Kidney capillary endothelial cell (primary cell): ENCODE measurements at places on chromosomes 5 and 9.

DNA sequence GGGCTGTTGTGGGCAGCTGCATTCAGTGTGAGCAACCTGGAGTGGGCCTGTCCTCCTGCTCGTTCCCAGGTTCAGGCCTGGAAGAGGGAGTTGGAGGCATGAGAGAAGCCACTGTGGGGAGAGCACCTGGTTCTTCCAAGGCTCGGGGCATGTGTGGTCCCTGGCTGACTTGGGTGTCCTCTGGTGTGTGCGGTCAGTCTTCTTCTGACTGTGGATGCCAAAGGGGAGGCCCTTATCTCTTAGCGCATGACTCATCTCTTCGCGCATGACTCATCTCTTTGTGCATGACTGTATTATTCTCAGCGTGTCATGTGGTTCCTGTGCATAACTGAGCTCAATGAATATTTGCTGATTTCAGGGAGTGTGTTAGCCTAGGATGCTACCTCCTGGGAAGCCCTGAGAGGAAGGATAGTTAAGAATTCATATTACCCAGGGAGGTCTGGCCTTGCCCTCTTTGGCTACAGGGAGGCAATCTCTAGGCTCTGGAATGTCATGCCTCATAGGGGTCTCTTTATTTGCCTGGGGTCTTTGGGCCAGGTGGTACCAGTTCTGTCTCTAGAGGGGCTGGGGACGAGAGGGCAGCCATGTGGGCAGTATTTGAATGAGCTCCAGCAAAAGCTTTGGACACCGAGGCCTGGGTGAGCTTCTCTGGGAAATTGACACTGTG is 188.7 kb downstream of the HSPA4 start:
- peak; percentile 88 for DNase-seq

- DNase-seq = peak; percentile 42
Measured at GRCh38 chr5:150410524-150411244, 2.0 kb downstream of the CD74 start.

GRCh38 chr5:143920772-143921171 is 108.8 kb downstream of the HMHB1 start:
- no peak for DNase-seq

DNA sequence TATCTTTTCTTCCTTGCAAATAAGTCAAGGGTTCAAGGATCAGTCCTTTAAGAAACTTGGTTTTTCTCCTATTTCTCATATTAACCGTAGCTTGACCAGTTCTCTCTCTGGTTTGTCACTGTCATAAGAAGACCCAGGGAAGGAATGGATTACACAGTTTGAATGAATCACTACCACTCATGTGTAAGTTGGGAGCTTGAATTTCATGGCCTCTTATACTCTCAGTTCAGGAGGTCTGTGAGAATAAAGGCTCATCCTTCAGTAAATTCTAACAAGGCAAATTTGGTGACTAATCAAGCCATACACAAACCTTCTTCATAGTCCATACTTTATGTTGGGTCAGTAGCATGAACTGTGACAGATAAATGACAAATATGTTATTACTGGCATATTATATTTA is 323.1 kb upstream of the ACTBL2 start:
- no peak for DNase-seq

- DNase-seq = no peak
Measured at GRCh38 chr5:131147258-131147657, 17.8 kb downstream of the HINT1 start.

- no peak for DNase-seq
Measured at GRCh38 chr5:131375351-131375750, 111.5 kb downstream of the CDC42SE2 start.

DNA sequence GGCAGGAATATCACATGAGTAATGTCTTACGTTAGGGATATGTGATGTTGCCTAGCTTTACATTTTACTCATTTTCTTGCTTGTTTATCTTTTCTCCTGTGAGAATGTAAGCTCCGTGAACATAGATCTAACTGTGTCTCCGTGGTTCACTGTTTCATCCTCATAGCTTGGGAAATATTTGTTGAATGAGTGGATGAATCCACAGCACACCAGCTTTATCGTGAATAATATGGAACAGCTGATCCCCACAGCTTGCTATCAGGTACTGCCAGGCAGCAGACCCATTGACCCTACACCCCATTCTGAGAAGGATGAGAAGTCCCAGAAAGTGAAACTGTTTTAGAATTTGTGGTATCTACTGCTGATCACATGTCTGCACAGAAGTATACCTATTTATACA is 106.8 kb upstream of the FBN2 start:
- no peak for DNase-seq

GRCh38 chr5:43315682-43316081 is 2.5 kb upstream of the HMGCS1 start:
- DNase-seq = no peak

- no peak for DNase-seq
Measured at GRCh38 chr5:158177146-158177545, 318.2 kb upstream of the CLINT1 start.

DNA sequence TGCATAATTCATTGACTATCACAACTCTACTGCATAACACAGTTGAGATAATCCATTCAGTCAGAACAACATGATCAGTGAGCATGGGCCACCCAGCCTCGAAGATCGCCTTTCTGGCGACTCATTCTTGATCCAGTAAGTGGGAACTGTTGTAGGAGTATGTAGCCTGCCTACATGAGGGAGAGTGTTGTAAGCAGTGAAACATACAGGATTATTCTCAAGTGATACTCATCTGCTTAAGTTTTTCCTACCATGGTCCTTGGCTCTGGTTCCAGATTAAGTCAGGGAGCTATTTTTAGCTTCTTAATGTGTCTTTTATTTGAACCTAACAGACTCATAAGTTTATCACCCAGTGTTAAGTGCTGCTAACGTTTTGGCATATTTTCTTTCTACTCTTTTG is 44.0 kb downstream of the TNPO1 start:
- DNase-seq = no peak

DNA sequence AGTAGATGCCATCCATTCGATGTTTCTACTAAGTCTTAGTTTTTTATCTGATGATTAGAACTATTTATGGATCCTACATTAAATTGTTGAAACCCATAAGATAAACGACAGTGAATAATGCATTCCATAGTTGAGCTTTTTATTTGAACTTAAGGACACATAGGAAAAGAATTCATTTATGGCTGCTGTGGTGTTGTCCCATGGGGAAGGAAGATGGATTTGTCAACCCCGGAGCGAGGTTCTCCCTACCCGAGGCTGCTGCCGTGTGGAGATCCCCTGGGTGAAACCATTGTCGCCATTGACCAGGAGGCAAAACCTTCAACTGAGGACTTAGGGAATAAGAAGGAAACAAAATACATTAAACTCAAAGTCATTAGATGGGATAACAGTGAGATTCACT is 146.7 kb downstream of the PRDM6 start:
- no peak for DNase-seq

DNA sequence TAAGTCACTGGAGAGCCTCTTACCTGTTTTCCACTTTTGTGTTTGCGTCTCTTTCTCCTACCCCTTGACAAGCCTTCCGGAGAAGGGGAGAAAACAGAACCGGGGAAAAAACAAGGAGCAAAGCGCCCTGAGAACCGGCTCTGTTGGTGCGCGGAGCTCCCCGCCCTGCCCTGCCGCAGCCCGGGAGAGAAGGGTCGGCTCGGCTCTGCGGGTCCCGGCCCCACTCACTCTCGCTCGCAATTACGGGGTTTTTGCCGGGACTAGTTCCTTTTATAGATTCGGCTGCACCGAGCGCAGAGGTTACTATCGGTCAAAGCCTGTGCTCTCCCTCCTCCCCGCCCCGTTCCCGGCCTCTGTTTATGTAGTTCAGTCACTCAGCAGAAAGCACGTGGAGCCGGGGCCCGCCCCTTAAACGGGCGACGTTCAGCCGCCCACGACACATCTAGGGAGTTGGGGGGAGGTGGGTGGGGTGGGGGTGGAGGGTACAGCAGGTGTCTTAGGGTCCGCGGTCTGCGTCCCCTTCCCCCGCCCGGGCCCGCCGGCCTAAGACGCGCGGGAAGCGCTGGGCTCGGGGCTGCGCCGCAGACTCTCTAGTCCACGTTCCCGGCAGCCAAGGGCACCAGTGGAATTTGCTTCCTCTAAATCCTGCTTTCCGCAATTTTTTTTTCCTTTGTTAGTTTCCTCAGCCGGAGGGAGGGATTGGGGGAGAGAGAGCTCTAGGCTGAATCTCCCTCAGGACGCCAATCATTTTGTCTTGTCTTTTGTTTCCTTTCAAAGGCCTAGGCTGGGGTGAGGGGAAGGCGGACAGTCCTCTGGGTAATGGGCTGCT is at the start of gene ABCA1:
ABCA1 (minus strand) TSS at position 244 of the 829 bp plus-strand sequence. CDS start 24,476 bp downstream, outside the sequence.
- DNase-seq = no peak

GRCh38 chr5:137318027-137318426 is 181.1 kb downstream of the SPOCK1 start:
- no peak for DNase-seq
